ENCODE measurements at places on chromosomes 2 and 18. TPM values are rescaled to one million over a fixed set of nuclear protein-coding genes. Genes with fewer than 3 reads are reported as not detected.

The MC5R gene
- total RNA-seq: not detected

DNA sequence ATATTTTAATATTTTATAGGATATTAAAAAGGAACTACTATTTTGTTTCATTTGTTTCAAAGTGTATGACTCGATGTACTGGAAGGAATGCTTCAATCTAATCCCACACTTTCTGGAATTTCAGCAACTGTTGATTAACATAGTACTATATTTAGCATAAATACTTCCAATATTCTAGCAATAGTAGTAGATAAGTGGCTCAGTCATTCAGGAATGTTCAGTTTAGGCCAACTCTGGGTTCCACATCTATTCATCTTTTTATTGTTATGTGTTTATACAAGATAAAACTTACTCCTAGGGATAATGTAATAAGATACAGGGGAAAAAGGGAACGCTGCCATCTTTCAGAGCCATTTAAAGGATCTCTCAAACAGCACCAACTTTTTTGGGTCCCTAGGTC is 22.3 kb upstream of the ORC2 start:
- no peak overlapping the region for H3K27ac ChIP-seq
- H3K4me1 ChIP-seq: no peaks in the 10 kb centered on the region
- H3K27me3 ChIP-seq: no peaks in the 10 kb centered on the region
- no peak for DNase-seq
- no peak overlapping the region for H3K4me3 ChIP-seq

GRCh38 chr2:135688978-135689377 is 52.7 kb upstream of the UBXN4 start:
- no peak overlapping the region for H3K4me3 ChIP-seq
- no peaks in the 10 kb centered on the region for H3K4me1 ChIP-seq
- H3K27me3 ChIP-seq: no peaks in the 10 kb centered on the region
- H3K36me3 ChIP-seq: no peaks in the 10 kb centered on the region
- H3K27ac ChIP-seq: no peak overlapping the region

DNA sequence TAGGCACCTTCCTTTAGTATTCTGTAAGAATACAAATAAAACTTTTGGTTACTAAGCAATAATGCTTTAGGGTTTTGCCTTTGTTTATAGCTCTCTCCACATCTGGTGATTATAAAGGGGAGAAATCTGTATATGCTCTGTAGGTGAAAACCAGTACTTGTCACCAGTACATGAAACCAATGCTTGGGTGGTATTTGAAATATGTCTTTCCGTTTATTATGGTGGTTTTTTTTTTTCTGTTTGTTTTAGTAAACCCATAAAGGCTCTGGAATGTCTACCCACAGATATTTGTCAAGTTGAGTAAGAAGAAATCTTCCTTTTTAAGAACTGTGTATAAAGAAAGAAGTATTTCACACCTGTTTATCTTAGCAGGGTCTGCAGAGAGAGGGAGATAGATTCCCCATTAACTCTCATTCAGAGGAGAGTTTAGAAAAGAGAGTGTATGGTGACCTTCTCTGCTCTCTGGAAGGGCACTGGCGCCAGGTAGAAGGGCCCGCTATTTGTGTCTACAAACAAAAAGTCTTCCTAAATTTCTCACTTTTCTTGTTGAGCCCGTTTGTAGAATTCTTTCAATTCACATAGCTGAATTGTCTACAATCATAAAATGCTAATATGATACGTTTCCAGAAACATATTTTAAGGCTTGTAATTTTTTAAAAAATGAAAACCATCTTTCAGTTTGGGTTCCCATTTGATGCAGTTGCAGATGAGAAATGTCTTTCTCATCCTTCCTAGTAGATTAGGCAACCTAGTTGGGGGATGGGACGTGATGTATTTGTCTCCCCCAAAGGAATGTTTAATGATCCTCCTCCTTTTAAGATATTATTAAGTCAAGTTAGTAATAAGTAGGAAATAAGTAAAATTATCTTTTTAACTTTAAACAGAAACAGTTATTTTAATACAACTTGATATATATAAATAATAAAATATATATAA is 33.9 kb downstream of the MAP3K20 start:
- peak overlapping the region; percentile 23 for H3K27ac ChIP-seq
- peak; percentile 44 for DNase-seq
- H3K4me1 ChIP-seq: peaks cover 5% of the 10 kb centered on the region
- no peaks in the 10 kb centered on the region for H3K27me3 ChIP-seq

- H3K4me3 ChIP-seq: no peak overlapping the region
- no peak for DNase-seq
- no peaks in the 10 kb centered on the region for H3K27me3 ChIP-seq
- no peak overlapping the region for H3K27ac ChIP-seq
Observed at GRCh38 chr2:70710038-70710690, 57.8 kb downstream of the ADD2 start.

DNA sequence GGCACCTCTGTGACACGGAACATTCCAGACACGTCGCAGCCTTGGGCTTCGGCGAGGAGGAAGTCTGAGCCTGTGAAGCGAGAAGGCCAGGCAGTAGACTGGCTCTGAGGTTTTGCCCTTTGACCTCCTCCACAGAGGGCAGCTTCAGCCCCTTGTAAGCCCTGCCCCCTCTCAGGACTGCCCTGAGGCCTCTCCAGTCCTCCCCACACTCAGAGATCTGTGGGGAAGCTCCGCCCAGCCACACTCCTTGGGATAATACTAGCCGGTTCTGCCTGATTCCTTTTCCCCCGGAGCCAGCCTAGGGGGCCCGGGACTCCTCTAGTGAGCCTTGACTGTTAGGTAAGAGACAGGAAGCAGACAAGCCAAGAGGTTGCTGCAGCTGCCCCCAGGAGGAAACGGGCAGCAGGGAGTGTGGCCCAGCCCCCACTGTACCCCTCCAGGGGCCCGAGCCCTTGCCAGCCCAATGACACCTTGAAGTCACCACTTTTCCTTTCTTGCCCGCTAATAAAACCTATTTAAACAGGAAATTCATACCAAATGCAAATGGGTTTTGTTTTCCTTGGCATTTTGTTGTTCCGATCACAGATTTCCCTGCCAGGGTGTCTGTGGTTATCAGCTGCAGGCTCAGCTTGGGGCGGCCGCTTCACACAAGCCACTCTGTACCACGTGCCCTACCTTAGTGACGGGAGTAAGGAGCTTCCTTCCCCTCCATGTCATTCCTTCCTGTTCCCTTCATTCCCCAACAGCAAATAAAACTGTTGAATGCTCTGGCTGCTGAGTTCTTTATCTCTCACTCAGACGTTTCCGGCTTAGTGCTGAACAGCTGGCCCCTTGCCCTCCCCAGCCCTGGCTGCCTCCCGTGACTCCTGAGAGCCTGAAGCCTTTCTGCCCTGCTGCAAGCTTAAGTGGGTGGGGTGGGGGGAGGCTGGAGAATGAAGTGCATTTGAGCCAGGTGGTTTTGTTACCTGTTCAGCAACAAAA is 124.7 kb downstream of the CABLES1 start:
- no peaks in the 10 kb centered on the region for H3K36me3 ChIP-seq
- H3K4me3 ChIP-seq: no peak overlapping the region
- H3K27me3 ChIP-seq: no peaks in the 10 kb centered on the region

- H3K36me3 ChIP-seq: no peaks in the 10 kb centered on the region
- H3K27ac ChIP-seq: no peak overlapping the region
- no peaks in the 10 kb centered on the region for H3K27me3 ChIP-seq
- H3K4me3 ChIP-seq: no peak overlapping the region
Observed at GRCh38 chr2:120647487-120647886, 88.2 kb upstream of the GLI2 start.

- H3K27me3 ChIP-seq: peaks cover 2% of the 10 kb centered on the region
- peaks cover 25% of the 10 kb centered on the region for H3K4me1 ChIP-seq
- H3K4me3 ChIP-seq: no peak overlapping the region
- no peak for DNase-seq
- peak overlapping the region; percentile 25 for H3K27ac ChIP-seq
Observed at GRCh38 chr18:77108821-77109647, 23.5 kb downstream of the MBP start.

- peak; percentile 24 for DNase-seq
- H3K36me3 ChIP-seq: no peaks in the 10 kb centered on the region
- no peaks in the 10 kb centered on the region for H3K27me3 ChIP-seq
Observed at GRCh38 chr18:9000733-9001132, 101.8 kb upstream of the NDUFV2 start.

DNA sequence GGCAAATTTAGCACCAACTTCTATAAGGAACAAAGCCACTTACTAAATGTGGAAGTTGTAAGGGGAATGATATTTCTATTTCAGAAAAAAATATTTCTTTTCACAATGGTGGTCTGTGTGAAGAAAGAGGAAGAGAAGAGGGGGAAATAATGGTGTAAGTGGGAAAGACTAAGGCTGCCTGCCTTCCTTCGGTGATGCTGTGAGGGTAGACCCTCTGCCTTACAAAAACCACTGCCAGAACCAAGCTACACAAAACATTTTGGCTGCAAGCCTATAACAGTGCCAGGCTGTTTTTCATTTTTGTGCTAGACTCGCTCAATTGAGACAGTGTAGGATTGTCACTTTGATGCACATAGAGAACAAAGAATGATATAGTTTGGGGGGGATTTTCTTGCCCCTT is 286.6 kb downstream of the ZEB2 start:
- no peak for DNase-seq
- H3K4me1 ChIP-seq: peaks cover 6% of the 10 kb centered on the region
- H3K36me3 ChIP-seq: no peaks in the 10 kb centered on the region
- H3K27me3 ChIP-seq: no peaks in the 10 kb centered on the region

DNA sequence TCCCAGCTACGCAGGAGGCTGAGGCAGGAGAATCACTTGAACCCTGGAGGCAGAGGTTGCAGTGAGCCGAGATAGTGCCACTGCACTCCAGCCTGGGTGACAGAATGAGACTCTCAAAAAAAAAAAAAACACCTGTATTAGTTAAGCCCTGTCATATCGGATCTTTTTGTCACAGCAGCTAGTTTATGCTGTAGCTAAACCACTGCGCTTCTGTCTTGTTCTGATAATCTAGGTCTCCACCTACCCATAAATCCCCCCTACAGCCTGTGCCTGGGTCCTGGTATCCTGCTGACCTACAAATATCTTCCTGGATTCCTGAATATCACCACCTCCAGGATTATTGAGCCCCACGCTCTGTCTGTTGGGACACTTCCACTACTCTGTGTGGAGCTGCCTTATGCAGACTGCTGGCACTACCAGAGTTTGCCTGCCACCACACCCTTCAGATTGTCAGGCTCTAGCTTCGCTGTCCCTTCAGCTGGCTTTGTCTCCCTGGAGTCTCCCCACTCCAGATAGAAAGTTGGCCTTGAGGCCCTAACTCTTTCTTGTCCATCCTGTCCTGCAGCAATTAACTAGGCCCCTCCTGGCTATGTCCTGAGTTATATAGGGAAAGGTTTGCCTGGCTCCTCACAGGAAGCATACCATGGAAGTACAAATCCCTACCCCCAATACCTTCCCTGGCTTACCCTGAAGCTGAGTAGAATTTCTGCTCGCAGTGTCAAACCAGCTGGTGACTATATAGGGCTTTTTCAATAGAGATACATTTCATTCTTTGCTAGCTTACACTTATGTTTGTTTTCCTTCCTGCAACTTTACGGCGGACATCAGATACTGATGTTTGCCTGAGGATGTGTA is 136.0 kb upstream of the SERTAD2 start:
- H3K4me3 ChIP-seq: no peak overlapping the region
- no peak overlapping the region for H3K27ac ChIP-seq
- H3K36me3 ChIP-seq: no peaks in the 10 kb centered on the region
- DNase-seq: no peak

DNA sequence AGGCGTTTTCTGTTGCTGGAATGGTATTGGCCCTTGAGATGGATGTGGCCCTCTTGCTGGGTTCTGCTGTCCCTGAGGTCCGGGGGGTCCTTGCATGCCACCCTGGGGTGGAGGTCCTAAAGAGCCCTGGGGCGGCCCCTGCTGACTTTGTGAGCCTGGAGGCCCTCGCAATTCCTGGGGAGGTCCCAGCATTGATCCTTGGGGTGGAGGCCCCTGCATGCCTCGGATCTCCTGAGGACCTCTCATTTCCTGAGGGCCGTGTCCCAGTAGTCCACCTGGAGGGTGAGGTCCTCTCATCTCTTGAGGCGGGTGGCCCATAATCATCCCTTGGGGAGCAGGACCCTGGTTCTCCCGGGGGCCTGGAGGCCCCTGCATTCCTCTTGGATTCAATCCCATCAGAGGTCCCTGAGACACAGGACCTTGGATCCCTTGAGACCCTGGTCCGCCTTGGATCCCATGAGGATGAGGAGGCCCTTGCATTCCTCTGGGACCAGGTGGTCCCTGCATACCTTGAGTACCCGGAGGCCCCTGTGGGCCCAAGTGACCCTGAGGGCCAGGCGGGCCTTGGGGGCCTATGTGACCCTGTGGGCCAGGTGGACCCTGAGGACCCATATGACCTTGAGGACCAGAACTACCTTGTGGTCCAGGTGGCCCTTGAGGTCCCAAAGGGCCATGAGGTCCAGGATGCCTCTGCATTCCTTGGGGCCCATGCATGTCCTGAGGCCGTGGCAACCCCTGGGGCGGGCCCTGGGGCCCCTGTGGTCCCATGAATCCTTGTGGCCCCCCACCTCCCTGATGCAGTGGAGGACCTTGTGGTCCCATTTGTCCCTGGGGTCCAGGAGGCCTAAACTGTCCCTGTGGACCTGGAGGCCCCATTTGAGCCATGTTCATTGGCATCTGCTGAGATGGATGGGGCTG is 18.3 kb downstream of the SFT2D3 start:
- H3K27me3 ChIP-seq: no peaks in the 10 kb centered on the region
- no peak overlapping the region for H3K4me3 ChIP-seq
- H3K27ac ChIP-seq: no peak overlapping the region
- no peak for DNase-seq
- peaks cover 39% of the 10 kb centered on the region for H3K36me3 ChIP-seq

- no peak overlapping the region for H3K4me3 ChIP-seq
- H3K27me3 ChIP-seq: no peaks in the 10 kb centered on the region
Observed at GRCh38 chr2:235563056-235563910, 69.4 kb downstream of the AGAP1 start.

DNA sequence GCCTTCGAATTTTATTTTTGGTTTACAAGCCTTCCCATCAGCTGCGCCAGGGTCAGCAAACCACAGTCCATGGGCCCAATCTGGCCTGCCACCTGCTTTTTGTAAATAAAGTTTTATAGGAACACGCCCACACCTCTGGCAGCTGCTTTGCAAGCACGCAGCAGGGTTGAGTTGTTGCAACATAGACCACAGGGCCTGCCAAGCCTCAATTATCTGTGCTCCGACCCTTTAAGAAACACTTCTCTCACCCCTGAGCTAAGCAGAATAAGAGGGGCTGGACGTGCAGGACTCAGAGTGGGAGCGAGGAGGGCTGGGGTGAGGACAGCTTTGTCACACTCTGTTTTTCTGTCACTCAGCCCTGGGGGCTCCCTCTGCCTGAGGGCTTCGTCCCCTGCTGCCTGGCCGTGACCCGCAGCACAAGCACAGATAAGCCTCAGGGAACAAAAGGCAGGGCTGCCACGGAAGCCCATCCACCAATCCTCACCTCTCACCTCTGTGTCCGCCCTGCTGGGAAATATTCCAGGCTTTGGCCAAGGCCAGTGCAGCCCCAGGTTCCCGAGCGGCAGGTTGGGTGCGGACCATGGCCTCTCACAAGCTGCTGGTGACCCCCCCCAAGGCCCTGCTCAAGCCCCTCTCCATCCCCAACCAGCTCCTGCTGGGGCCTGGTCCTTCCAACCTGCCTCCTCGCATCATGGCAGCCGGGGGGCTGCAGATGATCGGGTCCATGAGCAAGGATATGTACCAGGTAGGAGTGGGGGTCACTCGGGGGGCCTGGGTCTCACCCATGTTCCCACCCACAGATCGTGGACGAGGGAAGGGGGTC is at the start of gene AGXT:
Gene AGXT, plus strand, starts transcription at position 539 of the 823 bp plus-strand sequence. Its CDS starts 42 bp downstream, at position 581.
- peak; percentile 39 for DNase-seq
- no peaks in the 10 kb centered on the region for H3K36me3 ChIP-seq
- H3K27me3 ChIP-seq: no peaks in the 10 kb centered on the region
- H3K4me1 ChIP-seq: no peaks in the 10 kb centered on the region
- no peak within 1 kb of the TSS for H3K27ac ChIP-seq

- no peaks in the 10 kb centered on the region for H3K36me3 ChIP-seq
- no peak overlapping the region for H3K4me3 ChIP-seq
- H3K27ac ChIP-seq: no peak overlapping the region
- H3K4me1 ChIP-seq: no peaks in the 10 kb centered on the region
- H3K27me3 ChIP-seq: no peaks in the 10 kb centered on the region
Observed at GRCh38 chr2:156352911-156353310, 20.4 kb upstream of the NR4A2 start.

All from lung (tissue), 17 donors.